NCI-H1105 (cell line): ENCODE measurements at places on chromosomes 3 and 15.

- no peak for DNase-seq
Measured at GRCh38 chr3:29318251-29318650, 37.4 kb downstream of the RBMS3 start.

DNA sequence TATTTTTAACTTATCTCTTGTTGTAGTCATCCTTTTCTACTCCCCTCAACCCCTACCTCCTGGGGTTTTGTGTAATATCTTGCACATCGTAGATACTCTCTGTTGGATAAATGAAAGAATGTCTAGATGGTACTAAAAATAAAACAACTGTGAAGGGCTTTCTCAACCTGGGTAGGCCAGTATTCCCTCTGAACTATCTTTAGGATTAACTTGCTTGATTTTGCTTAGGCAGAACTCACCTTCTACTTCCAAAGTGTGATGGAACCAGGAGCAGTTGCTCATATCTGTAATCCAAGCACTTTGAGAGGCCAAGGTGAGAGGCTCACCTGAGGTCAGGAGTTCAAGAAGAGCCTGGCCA lies 32.8 kb upstream of the TIPARP start:
- DNase-seq: no peak

DNA sequence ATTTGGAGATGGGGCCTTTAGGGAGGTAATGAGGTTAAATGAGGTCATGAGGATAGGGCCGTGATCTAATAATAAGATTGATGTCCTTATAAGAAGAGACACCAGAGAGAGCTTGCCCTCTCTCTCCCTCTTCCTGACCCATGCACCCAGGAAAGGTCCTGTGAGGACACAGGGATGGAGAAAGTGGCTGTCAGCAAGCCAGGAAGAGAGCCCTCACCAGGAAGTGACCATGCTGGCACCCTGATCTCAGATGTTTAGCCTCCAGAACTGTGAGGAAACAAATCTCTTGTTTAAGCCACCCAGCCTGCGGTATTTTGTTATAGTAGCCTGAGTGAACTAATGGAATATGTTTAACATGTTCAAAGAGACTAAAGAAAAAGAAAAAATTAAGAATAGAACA lies 15.3 kb upstream of the GNB5 start:
- no peak for DNase-seq

GRCh38 chr3:113832477-113833164 lies 6.0 kb upstream of the GRAMD1C start:
- DNase-seq: no peak

DNA sequence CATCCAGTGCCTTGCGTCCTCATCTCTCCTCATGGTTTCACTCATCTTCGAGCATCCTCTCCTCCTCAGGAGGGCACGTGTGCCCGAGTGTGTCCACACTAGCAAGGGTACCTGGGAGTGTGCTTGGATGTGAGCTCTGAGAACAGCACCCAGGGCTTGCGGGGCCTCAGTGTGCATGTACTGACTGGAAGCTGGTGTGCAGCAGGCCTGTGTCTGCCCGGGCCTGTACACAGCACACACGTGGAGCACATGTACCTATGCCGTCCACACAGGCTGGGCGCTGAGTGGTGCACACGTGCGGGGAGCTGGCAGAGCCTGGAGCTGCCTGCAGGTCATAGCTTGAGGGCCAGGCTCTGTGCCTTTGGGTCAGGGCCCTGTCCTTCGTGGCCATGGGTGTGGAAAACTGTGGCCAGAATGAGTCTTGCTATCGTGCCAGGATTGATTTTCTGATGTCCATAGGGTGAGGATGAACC lies 34.9 kb downstream of the TSPAN3 start:
- no peak for DNase-seq

DNA sequence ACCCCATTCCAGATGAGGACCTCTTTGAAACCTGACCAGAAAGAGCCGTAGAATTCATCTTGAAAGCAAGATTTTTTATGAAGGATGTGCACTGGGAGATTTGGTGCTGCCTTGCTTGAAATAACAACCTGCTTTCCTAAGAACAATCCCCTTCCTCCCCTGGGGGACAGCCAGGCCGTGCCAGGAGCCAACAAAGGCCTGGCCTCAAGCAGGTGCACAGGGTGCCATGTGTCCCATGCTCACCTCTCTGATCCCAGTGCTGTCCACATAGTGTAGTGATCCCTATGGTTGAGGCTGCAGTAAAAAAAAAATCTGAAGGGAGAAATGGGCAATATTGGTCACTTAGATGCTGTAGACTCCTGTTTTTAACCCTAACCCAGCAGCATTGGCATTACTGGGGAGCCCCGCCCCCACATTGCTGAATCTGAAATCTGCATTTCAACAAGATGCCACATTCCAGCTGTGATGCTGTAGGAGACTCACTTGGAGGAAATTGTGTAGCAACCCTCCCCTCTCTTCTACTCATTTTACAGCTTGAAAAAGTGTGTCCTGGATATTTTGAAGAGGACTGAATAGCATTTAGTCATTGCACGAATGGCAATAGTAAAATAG lies 171.2 kb downstream of the APBA2 start:
- DNase-seq: no peak

- DNase-seq: no peak
Measured at GRCh38 chr3:110965976-110966375, 105.6 kb upstream of the NECTIN3 start.

GRCh38 chr3:114111060-114111770 lies 54.7 kb downstream of the QTRT2 start:
- no peak for DNase-seq

- no peak for DNase-seq
Measured at GRCh38 chr15:67244971-67245478, 9.4 kb downstream of the AAGAB start.

- no peak for DNase-seq
Measured at GRCh38 chr3:96466441-96466840, 348.0 kb upstream of the EPHA6 start.

DNA sequence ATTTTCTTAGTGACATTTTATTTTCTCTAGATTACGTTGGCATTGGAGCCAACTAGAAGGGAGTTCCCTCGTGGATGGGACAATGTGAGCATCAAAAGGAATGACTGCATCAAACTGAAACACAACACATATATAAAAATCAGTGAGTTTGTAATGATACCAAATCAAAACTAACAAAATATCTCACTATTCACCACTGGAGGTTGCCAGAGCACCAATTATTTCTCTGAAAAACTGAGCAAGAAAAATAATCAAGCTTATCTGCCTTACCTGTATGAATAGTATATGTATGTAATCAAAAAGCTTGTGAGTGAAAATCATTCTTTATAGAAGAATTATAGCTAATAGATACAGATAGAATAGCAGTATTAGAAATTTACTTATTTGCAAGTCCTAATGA lies 46.8 kb upstream of the OTOL1 start:
- DNase-seq: no peak

GRCh38 chr3:71022551-71023335 lies 560.8 kb downstream of the FOXP1 start:
- no peak for DNase-seq

- DNase-seq: peak; percentile 19
Measured at GRCh38 chr3:27568393-27568792, 84.2 kb upstream of the SLC4A7 start.

DNA sequence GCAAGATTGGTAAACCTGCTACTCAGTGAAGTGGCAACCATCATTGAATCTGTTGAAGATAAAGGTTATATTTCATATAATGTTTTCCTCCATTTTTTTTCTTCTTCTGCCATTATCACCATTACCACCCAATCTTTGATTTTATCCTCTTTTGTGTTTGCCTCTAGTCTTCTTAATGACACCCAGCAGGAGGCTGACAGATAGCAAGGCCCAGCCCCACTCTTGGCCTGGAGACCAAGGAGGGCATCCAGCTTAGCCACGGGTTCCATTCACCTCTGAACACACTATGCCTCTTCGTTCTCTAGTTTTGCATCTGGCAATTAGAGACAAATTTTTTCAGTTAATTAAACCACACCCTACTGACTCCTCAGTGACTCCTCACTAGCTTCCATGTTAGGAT lies 129.7 kb downstream of the TPRG1 start:
- no peak for DNase-seq

GRCh38 chr15:90683371-90683770 lies 33.8 kb upstream of the BLM start:
- no peak for DNase-seq

DNA sequence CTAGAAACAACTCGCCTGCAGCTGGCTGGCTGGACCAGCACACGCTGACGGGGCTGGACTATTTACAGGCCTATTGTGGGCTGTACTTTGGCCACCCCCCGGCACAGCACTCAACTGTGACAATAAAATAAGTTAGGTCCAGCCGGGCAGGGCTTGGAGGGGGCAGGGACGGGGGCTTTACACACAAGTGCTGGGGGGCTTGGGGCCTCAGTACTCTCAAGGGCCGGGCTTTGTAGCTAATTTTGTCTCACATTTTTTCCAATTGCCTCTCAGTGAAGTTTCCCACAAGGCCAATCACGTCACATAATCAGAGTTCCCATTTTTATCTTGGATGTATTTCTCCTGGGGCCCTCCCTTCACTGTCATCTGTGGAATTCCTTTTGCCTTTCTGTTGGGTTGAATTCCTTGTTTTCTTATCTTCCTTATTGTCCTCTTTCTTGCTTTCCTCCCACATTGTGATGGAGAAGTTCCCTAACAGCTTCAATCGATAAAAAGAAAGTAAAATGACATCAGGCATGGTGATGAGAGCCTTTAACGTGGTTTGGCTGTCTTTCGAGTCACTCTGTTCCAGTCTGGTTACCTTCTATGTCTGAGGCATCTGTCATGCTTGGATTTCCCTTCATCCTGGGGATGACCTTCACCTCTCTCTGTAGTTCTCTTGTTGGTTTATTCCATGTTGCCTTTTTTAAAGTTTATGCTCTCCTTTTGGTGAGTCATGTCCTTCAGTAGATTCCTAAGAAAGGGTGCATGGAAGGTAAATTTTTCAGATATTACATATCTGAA lies 44.1 kb upstream of the CMTM7 start:
- DNase-seq: no peak

DNA sequence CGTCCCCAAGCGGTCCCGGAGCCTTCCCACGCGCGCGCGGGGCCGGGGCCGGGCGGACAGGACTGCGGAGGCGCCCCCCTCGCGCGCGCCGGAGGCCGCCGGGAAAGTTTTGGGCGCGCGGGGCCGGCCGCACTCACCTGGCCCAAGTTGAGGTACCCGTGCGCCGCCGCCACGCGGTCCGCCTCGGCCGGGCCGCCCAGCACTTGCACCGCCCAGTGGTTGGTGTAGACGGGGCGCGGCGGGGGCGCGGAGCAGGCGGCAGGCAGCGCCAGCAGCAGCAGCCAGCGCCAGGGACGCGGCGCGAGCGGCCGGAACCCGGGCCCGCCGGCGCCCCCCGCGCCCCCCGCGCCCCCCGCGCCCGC lies 289 bp downstream of the PCSK6 start:
- DNase-seq: peak; percentile 48

DNA sequence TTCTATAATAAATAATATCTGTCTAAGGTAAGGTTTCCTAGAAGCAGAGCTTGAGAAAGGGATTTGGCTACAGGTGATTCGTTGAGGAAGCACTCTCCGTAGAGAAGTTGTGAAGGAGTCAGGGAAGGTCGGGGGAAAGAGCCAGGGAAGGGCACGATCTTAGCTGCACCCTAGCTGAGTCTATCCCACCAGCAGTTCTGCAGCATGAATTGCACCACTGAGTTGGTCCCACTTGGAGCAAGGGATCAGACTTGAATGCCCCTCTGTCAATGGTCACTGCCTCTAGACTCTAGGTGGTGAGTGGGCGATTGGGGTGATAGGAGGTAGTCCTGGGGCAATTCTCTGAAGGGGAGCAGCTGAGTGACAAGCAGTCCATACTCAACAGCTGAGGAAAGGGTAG lies 13.5 kb downstream of the TMC3 start:
- no peak for DNase-seq

DNA sequence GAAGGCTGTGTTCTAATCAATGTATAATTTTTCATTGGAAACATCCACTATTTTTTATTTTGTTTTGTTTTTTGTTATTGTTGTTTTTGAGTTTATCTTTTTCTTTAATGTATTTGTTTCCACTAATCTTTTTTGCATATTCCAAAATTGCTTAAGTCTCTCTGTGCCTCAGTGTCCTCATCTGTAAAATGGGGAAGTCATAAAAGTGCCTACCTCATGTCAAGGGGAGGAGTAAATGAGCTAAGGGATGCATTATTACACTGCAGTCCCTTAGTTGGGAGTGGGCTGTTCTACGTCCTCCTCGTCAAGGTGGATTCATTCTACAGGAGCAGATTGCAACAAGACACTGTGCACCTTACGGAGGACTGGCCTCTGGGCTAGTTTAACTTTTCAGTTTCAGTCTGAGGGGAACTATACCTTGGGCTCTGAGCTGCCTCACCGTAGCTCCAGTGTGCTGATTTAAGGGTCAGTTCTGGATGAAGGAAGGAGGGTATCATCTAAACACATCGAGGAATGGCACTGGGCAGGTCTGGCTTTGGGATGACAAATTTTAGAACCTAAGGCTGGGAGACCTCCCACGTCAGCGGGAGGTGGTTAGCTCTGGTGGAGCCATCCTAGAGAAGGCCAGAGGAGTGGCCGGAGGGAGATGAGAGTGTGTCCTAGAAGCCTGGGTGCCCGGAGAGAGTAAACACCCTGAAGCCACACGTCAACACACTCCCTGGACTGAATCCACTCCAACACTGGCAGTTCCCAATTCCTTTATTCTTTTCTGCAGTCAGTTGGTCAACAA lies 5.1 kb upstream of the SRP14 start:
- DNase-seq: no peak

DNA sequence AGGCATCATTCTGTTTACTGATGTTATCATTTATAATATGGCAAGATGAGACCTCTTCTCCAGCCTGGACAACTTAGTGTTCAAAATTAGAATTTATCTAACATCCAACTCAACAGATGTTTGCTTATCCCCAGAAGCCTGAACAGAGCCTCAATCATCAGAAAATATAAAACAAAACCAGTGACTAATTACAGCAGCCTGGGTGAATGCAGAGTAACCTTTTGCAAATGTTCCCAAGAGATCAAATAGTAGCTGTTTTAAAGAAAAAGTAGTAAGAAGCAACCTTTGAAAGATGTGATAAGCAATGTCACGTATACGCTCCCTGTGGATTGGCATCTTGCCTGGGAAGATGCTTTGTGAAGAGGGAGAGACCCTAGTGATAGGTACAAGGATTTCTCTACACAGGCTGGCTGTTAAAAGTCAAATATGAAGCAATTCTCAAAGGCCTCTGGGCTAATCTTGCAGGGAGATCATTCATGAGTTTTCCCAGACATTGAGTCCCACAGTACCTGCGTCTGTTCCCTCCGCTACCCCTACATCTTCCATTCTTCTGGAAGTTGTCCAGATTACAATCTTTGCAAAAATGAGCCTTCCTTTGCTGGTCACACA lies 39.3 kb upstream of the PRICKLE2 start:
- no peak for DNase-seq

GRCh38 chr15:62404194-62404985 lies 239.3 kb upstream of the C2CD4B start:
- DNase-seq: no peak

GRCh38 chr15:65054333-65055200 lies 9.4 kb downstream of the SLC51B start:
- peak; percentile 40 for DNase-seq

GRCh38 chr3:160568989-160569388 lies 3.6 kb upstream of the KPNA4 start:
- no peak for DNase-seq
